Uterus (tissue), 4 donors: ENCODE measurements at places on chromosomes 11 and 22. TPM values are rescaled to one million over a fixed set of nuclear protein-coding genes. Genes with fewer than 3 reads are reported as not detected.

TNNI2 gene
- total RNA-seq, result not detected

TEX54 gene
- total RNA-seq, result not detected

CD248 gene
- total RNA-seq, result 77.4 TPM

IPO7 gene
- total RNA-seq, result 98.9 TPM

ADAMTS15 gene
- 2.0 TPM for total RNA-seq
